ENCODE measurements at places on chromosomes 1 and 21. TPM values are rescaled to one million over a fixed set of nuclear protein-coding genes. Genes with fewer than 3 reads are reported as not detected.

DNA sequence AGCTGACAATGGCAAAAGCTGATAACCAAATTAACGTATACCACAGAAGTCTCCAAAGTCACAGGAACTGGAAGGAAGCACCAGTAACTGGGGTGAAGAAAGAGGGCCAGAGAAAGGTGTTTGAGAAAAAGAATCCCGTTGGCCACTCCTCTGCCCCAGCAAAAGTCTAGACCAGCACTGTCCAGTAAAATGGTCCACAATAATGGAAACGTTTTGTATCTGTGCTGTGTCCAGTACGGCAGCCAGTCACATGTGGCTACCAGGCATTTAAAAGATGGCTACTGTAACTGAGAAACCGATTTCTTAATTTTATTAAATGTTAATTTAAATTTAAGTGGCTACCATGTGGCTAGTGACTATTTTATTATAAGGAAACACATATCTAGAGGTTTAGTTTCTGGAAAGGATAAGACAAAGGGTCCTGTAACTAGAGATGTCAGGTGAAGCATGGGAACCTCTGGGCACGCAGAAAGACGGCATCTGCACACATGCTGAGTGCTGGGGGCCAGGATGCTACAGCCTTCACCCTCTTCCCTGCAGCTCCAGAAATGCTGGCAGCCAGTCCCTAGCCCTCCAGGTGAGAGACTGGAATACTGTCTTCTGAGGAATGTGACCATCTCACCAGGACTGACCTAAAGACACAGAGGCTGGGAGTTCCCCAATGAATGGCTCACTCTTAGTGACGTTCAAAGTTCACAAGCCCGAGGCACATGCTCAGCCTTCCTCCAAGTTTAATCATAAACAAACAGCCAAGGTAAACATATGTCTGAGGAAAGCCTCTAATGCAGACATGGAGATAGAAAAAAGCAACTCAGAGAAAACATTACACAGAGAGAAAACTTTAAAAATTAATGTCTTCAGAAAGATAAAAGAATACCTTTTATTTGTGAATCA, 50.7 kb downstream of the JAK1 start:
- DNase-seq = peak; percentile 94
- peaks cover 18% of the 10 kb centered on the region for H3K4me1 ChIP-seq
- H3K27me3 ChIP-seq = no peaks in the 10 kb centered on the region
- no peak overlapping the region for H3K4me3 ChIP-seq

The PODN gene
- 0.56 TPM for total RNA-seq

The AQP10 gene
- not detected for total RNA-seq

- no peaks in the 10 kb centered on the region for H3K36me3 ChIP-seq
- H3K4me3 ChIP-seq = no peak overlapping the region
- H3K4me1 ChIP-seq = no peaks in the 10 kb centered on the region
- no peaks in the 10 kb centered on the region for H3K27me3 ChIP-seq
Measured at GRCh38 chr1:244893836-244894235, 29.5 kb upstream of the HNRNPU start.

GRCh38 chr1:164673584-164674214, 114.7 kb downstream of the PBX1 start:
- no peaks in the 10 kb centered on the region for H3K27me3 ChIP-seq
- peaks cover 15% of the 10 kb centered on the region for H3K4me1 ChIP-seq
- peaks cover 2% of the 10 kb centered on the region for H3K36me3 ChIP-seq
- no peak for DNase-seq
- H3K4me3 ChIP-seq = no peak overlapping the region
- no peak overlapping the region for H3K27ac ChIP-seq

DNA sequence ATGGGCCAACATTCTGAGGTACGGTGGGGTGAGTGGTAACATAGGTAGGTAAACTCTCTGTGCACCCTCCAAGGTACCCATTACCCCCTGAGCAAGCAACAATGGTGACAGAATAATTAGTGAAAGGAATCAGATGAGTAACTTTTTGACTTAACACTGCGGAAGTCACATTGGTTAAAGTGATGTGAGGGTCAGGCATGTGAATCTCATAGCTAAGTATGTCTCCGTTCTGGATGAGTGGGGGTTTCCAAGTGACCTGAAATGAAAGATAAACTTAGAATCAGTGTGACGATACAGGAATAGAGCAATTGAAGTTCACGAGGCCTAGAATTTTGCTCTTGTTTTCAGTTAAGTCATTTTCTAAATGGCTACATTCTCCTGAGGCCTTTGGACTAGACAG, 311.7 kb downstream of the KCTD3 start:
- H3K4me1 ChIP-seq = no peaks in the 10 kb centered on the region
- no peaks in the 10 kb centered on the region for H3K27me3 ChIP-seq
- DNase-seq = no peak
- no peaks in the 10 kb centered on the region for H3K36me3 ChIP-seq
- no peak overlapping the region for H3K4me3 ChIP-seq
- H3K27ac ChIP-seq = no peak overlapping the region

- H3K27me3 ChIP-seq = peaks cover 15% of the 10 kb centered on the region
- H3K36me3 ChIP-seq = no peaks in the 10 kb centered on the region
- peak; percentile 33 for DNase-seq
Measured at GRCh38 chr1:64471218-64472039, 1.5 kb downstream of the CACHD1 start.

The SPRR2E gene
- total RNA-seq = not detected

DNA sequence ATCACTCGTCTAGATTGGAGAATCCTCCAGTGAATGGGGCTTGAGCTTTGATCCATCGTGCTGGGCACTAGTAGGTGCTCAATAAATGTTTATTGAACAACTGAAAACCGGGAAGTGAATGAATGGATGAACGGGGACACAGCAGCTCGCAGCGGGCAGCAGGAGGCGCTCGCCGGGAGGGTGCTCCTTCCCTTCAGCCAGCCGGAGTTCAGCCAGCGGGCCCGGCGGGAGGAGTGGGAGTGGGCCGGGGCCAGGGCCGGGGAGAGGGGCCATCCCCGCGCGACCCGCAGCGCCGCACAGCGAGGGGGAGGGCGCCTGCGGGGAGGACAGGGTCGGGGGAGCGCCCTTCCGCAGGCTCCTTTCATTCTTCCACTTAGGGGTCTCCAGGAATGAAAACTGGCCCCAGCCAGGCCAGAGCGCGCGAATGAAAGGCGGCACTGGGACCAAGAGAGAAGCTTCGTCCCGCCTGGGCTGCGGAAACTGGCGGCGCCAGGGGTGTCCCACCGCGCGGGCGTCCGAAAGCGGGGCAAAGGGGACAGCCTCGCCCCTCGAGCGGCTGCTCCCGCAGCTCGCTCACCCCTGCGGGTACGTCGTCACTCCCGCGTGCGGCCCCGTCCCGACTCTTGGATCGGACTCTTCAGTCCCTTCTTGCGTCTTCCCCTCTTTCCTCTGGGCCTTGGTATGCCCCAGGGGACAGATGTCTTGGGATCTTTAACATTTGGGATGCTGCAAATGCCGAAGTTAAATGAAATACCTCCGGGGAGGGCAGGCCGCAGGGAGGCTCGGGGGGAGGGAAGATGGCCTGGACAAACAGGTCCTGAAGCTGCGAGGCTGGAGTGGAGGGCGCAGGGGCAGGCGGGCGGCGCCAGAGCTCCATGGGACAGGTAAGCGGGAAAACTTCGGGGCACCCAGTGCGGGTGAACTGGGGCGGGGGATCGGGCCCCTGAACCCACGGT, 3.6 kb upstream of the INAVA start:
- no peaks in the 10 kb centered on the region for H3K36me3 ChIP-seq
- peaks cover 3% of the 10 kb centered on the region for H3K4me1 ChIP-seq
- no peak overlapping the region for H3K27ac ChIP-seq
- DNase-seq = peak; percentile 19

- H3K4me3 ChIP-seq = no peak overlapping the region
- H3K27me3 ChIP-seq = no peaks in the 10 kb centered on the region
- DNase-seq = no peak
- no peak overlapping the region for H3K27ac ChIP-seq
- H3K36me3 ChIP-seq = peaks cover 60% of the 10 kb centered on the region
Measured at GRCh38 chr21:43760391-43760958, 15.6 kb downstream of the CSTB start.

DNA sequence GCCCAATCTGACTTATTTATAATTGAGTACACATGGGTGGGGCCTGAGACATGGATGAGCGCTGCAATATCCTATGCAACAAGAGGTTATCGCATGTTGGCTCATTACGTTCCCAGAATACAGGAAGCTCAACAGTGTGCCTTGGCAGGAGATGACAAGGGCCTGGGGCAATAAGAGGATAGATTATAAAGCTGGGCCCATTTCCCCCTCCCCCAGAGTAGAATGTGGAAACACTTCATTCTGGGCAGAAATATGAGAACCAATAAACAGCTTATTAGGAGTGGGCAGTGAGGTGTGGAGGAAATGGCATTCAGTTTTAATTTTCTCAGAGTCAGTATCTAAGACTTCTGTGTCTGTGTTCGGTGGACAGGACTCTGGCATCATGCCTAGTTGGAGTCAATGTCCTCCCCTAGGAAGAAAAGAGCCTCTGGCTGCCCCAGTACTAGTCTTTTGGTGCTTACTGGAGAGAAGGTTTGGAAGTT, 92.8 kb downstream of the PIK3R3 start:
- DNase-seq = peak; percentile 48
- no peak overlapping the region for H3K4me3 ChIP-seq
- H3K4me1 ChIP-seq = peaks cover 6% of the 10 kb centered on the region

DNA sequence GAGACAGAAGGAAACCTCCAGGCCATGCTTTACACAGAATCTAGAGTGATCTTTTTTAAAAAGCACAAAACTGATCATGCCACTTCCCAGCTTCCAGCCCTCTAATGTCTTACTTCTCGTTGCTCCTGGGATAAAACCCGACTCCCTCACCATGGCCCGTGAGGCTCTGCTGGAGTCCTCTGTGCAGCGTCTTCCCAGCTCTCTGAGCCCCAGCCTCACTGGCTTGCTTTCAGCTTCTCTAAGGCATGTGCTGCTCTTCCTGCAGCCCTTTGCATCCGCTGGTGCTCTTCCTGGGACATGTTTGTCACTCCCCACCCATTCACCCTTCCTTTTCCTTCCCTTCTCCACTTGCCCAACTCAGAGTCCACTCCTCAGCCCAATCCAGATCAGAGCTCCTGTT, 184.1 kb downstream of the AK5 start:
- H3K4me3 ChIP-seq = no peak overlapping the region
- no peaks in the 10 kb centered on the region for H3K27me3 ChIP-seq
- H3K27ac ChIP-seq = no peak overlapping the region
- peaks cover 12% of the 10 kb centered on the region for H3K4me1 ChIP-seq
- no peaks in the 10 kb centered on the region for H3K36me3 ChIP-seq

DNA sequence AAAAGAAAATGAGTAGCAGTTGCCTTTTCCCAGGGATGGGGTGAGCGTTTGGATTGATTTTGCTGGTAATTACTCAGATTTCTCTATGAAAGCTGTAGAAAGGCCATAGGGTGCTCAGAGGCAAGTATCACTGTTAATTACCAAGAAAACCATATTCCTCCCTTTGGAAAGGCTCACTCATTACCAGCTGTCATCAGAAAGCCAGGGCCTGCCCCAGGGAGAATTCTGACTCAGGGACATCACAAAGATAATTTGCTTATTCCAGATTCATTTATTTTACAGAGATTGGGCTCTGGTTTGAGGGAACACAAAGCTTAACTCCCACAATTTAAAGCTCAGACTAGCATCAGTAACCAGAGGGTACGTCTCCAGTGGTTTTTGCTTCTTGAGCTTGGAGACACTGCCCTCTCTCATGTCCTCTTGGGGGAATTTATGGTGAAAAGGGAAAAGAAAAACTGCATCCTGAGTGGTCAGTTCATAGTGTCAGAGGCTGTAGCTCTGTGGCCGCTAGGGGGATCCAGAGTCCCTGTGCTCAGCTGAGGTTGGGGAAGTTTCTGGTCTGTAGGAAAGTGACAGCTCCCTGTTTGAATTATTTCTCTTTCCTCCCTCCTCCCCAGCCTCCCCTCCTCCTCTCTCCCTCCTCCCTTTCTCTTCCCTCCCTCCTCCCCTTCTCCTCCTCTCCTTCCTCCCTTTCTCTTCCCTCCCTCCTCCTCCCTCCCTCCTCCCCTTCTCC, 204.3 kb downstream of the KCNJ6 start:
- no peaks in the 10 kb centered on the region for H3K36me3 ChIP-seq
- no peak overlapping the region for H3K4me3 ChIP-seq
- peaks cover 3% of the 10 kb centered on the region for H3K27me3 ChIP-seq
- H3K27ac ChIP-seq = no peak overlapping the region
- H3K4me1 ChIP-seq = peaks cover 10% of the 10 kb centered on the region
- peak; percentile 73 for DNase-seq

GRCh38 chr1:114702737-114703136, 7.4 kb upstream of the AMPD1 start:
- no peak overlapping the region for H3K27ac ChIP-seq
- H3K27me3 ChIP-seq = no peaks in the 10 kb centered on the region
- peaks cover 9% of the 10 kb centered on the region for H3K36me3 ChIP-seq
- DNase-seq = no peak

The LCE3B gene
- total RNA-seq = not detected

DNA sequence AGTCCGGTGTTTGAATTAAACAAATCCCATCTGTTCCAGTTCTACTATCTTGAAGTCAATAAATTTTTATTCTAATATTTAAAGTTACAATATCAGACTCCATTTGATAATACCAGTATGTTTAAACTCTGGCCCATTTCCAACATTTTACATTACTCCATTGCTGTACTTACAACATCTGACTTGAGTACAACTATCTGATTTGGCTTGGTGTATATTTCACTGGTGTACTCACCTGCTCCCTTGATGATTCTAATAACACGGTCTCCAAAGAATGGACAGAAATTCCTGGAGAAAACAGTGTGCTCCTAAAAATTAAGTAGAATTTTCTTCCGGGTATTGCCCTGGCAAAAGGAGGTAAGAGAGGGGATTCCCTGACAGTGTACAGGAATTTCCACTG, 680.5 kb upstream of the ADAMTS5 start:
- H3K4me1 ChIP-seq = peaks cover 2% of the 10 kb centered on the region
- no peak overlapping the region for H3K4me3 ChIP-seq
- H3K27me3 ChIP-seq = no peaks in the 10 kb centered on the region

The CYP4B1 gene
- not detected for total RNA-seq

The OR2T11 gene
- total RNA-seq = not detected

DNA sequence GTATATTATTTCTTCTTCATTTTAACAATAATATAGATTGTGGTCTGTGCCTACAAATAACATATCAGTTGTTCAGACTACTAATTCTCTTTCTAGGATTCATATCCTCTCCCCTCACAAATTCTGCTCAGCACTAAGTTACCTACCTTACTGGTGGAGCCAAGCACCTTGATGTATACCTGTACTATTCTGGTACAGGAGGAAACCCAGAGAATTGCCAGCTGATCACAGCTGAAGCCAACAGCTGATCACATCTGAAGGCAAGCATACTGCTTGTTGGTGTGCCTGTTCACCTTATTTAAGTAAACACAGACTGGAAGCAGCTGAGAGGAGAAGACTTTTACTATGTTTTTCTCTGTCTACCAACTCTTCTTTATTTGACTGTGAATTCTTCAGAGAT, 101.8 kb downstream of the PBX1 start:
- no peaks in the 10 kb centered on the region for H3K27me3 ChIP-seq
- no peak for DNase-seq
- H3K4me1 ChIP-seq = peaks cover 4% of the 10 kb centered on the region
- H3K4me3 ChIP-seq = no peak overlapping the region

- no peaks in the 10 kb centered on the region for H3K36me3 ChIP-seq
- no peak overlapping the region for H3K27ac ChIP-seq
- no peaks in the 10 kb centered on the region for H3K27me3 ChIP-seq
- no peak for DNase-seq
- no peak overlapping the region for H3K4me3 ChIP-seq
- no peaks in the 10 kb centered on the region for H3K4me1 ChIP-seq
Measured at GRCh38 chr21:39503123-39503762, 51.5 kb downstream of the SH3BGR start.

Measured in IMR-90 (cell line).